Aorta (tissue), 5 donors: ENCODE measurements at places on chromosomes 12 and 14. TPM values are rescaled to one million over a fixed set of nuclear protein-coding genes. Genes with fewer than 3 reads are reported as not detected.

DNA sequence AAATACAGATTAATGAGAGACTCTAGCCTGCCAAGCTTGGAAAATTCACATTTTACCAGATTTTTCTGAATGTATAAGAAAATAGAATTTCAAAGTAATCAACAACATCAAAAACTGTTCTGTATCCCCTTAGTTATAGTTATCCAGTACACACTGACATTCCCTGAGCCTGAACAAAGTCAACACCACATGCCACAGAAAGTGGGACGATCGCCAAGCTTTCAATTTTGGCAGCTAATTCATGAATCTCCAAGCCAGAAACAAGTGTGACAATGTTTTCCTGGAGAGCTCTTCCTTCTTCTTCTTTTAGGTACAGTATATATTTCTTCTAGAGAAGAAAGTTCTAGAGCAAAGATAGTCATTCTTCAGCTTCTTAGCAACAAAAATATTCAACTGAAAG lies 290.2 kb downstream of the PRKD1 start:
- peak; percentile 59 for DNase-seq

- no peak for DNase-seq
Measured at GRCh38 chr12:80187660-80188090, 88.3 kb downstream of the OTOGL start.

DNA sequence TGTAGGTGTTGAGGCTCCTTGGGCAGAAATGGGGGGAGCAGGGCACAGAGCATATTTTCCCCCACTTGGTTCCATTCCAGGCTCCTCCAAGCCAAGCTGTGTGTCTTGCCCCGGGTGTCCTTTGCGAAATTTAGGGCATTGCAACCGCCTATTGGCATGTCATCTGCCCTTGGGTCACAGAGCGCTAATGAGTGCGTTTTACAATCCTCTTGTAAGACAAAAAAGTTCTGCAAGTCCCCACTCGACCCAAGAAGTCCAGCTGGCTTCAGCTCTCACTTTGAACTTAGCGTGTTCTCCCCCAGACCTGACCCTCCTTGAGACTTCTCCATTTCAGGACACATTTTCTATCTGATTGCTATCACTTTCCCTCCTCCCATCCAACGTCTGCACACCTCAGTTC lies 6.1 kb upstream of the LRTM2 start:
- no peak for DNase-seq

GRCh38 chr12:6961695-6962284 lies 8.7 kb downstream of the PHB2 start:
- DNase-seq: peak; percentile 87

DNA sequence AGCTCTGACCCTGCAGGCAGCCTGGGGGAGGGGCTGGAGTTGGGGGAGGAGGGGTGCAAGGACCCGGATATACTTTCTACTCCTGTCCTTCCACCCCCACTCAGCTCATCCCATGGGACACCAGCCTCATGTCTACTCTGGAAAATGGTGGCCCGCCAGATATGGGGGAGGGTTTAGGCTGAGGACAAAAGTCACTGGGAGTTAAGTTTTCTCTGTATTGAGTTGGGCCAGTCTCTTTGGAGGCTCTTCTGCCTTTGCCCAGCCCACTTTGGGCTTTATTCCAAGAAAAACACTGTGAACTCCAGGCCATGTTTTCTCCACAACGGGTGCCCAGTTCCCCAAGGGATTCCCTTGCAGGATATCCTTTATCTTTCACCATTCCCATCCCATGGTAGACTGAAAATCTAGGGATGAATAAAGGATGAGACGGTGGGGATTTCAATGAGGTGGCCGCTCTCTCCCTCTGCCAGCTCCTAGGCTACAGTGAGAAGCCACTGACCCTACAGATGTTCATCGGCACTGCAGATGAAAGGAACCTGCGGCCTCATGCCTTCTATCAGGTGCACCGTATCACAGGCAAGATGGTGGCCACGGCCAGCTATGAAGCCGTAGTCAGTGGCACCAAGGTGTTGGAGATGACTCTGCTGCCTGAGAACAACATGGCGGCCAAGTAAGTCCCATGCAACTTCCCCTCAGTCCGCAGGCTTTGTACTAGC lies 4.9 kb downstream of the NFATC4 start:
- DNase-seq: no peak

GRCh38 chr12:43213608-43214007 lies 338.4 kb downstream of the ADAMTS20 start:
- DNase-seq: no peak

GRCh38 chr12:118101051-118101450 lies 2.8 kb downstream of the VSIG10 start:
- no peak for DNase-seq

DNA sequence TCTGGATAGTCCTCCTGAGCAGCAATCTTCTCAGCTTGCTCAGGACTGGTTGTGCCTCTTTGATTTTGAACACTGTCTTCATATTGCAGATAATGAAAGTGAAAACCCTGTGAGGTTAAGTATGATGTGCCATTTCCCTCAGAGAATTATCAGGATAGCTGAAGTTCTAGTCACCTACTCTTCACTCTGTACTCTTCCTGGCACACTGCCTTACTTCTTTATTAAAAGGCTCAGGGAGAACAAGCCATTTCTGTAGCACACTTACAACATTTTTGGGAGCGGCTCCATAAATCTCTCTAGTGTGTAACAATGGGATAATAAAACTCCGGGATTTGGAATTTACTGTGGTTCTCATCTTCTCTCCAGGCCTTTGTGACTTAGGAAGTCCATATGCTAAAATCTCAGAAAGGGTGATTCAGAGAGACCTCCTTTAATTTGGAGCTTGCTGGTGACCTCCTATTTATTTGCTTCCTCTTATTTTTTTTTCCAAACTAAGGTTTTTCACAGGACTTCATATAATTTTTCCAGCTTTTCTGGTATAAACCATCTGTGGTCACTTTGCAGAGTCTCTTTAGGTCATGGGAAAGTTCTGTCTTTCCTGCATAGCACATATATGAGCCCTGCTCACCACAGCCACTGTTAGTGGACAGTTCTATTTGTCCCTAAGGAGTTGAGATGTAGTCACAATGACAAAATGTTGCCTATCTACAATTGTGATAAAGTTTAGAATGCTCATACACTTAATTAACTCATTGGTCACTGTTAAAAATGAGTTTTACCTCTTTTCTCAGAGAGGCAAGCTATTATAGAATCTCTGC lies 53.5 kb upstream of the LDHB start:
- no peak for DNase-seq

Gene RFLNA
- total RNA-seq: 1.9 TPM

Gene ACOT6
- not detected for total RNA-seq

Gene CLEC2A
- total RNA-seq: not detected

Gene LIN7A
- 5.8 TPM for total RNA-seq
